ENCODE measurements at places on chromosomes 1 and 21.
A peak's percentile ranks its signal among the peaks of the same experiment; 100 is the strongest.

- H3K27ac ChIP-seq: no peak overlapping the region
- no peak overlapping the region for H3K4me3 ChIP-seq
- H3K36me3 ChIP-seq: no peaks in the 10 kb centered on the region
- H3K27me3 ChIP-seq: no peaks in the 10 kb centered on the region
- H3K4me1 ChIP-seq: no peaks in the 10 kb centered on the region
Observed at GRCh38 chr1:45792744-45793143, 10.7 kb upstream of the MAST2 start.

DNA sequence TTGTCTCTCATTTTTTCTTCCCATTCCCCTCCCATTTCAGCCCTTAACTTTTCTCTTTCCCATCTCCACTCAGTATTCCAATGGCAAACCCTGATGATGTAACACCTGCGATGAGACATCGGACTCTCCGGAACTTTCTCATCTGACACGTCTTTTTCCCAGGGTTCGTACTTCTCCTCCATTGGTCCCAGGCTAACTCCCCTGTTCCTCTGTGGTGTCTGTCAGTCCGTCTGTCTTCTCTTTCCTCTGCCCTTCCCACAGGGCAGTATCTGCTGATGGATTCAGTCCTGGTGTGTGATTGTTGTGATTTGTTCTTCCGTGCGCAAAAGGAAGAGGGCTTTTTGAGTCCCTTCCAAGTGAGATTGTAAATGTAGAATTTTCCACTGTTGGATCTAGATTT, 27.7 kb downstream of the VANGL2 start:
- H3K4me1 ChIP-seq: peaks cover 56% of the 10 kb centered on the region
- no peaks in the 10 kb centered on the region for H3K36me3 ChIP-seq
- H3K27me3 ChIP-seq: no peaks in the 10 kb centered on the region
- H3K4me3 ChIP-seq: no peak overlapping the region

- H3K36me3 ChIP-seq: no peaks in the 10 kb centered on the region
- H3K27me3 ChIP-seq: no peaks in the 10 kb centered on the region
- DNase-seq: peak; percentile 61
- H3K4me1 ChIP-seq: peaks cover 54% of the 10 kb centered on the region
- peak overlapping the region; percentile 83 for H3K4me3 ChIP-seq
Observed at GRCh38 chr1:26696654-26697430, 1.0 kb downstream of the ARID1A start.

- no peak overlapping the region for H3K27ac ChIP-seq
- H3K4me3 ChIP-seq: no peak overlapping the region
- peaks cover 46% of the 10 kb centered on the region for H3K4me1 ChIP-seq
- no peak for DNase-seq
Observed at GRCh38 chr1:200891774-200892157, 2.9 kb upstream of the INAVA start.

- H3K4me1 ChIP-seq: no peaks in the 10 kb centered on the region
- H3K36me3 ChIP-seq: no peaks in the 10 kb centered on the region
- no peak overlapping the region for H3K27ac ChIP-seq
- no peak overlapping the region for H3K4me3 ChIP-seq
- no peaks in the 10 kb centered on the region for H3K27me3 ChIP-seq
Observed at GRCh38 chr1:220235462-220235861, 36.8 kb downstream of the RAB3GAP2 start.

GRCh38 chr1:66947267-66947666, 22.5 kb downstream of the MIER1 start:
- no peaks in the 10 kb centered on the region for H3K27me3 ChIP-seq
- H3K4me1 ChIP-seq: peaks cover 18% of the 10 kb centered on the region
- no peak overlapping the region for H3K4me3 ChIP-seq
- peaks cover 36% of the 10 kb centered on the region for H3K36me3 ChIP-seq
- DNase-seq: no peak

GRCh38 chr21:28473530-28474220, 519.0 kb downstream of the LTN1 start:
- no peak overlapping the region for H3K27ac ChIP-seq
- H3K36me3 ChIP-seq: no peaks in the 10 kb centered on the region
- H3K27me3 ChIP-seq: no peaks in the 10 kb centered on the region
- no peak overlapping the region for H3K4me3 ChIP-seq
